ENCODE measurements at places on chromosomes 12 and 14. TPM values are rescaled to one million over a fixed set of nuclear protein-coding genes. Genes with fewer than 3 reads are reported as not detected.

DDX51 gene
- 35.0 TPM for total RNA-seq

SIRT4 gene
- 5.7 TPM for total RNA-seq

CYP46A1 gene
- 1.3 TPM for total RNA-seq

SYNE2 gene
- total RNA-seq, result 378 TPM

SLC24A4 gene
- 15.1 TPM for total RNA-seq

FKBP11 gene
- 13.6 TPM for total RNA-seq

CYP27B1 gene
- total RNA-seq, result not detected

CLEC1B gene
- not detected for total RNA-seq

CLEC1A gene
- 19.4 TPM for total RNA-seq

ACVRL1 gene
- 70.5 TPM for total RNA-seq

Measured in tibial nerve (tissue), 4 donors.